AG04449 (cell line): ENCODE measurements at places on chromosomes 13 and 19.

GRCh38 chr13:108902405-108903155 is 273.2 kb downstream of the MYO16 start:
- DNase-seq, result no peak

DNA sequence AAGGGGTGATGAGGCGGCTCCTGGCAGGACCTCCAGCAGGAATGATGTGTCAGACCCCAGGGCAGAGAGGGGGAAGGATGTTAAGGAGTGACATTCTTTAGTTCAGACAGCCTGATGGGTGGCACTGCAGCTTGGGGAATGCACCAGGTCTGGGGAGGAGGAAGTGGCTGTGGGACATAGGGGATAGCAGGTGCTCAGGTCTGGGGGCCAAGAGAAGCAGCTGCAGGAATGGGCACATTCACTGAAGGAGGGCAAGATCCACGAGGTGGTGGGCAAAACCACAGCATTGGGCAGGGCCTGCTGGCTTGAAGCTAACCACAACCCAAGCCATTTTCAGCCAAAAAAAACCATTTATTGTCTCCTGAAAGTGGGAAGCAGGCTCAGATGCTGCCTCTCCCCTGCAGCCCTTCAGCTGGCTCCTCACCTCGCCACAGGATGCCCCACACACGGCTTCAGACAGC is 26.5 kb downstream of the COMP start:
- DNase-seq, result no peak

GRCh38 chr13:98543378-98544103 is 33.4 kb downstream of the STK24 start:
- no peak for DNase-seq

DNA sequence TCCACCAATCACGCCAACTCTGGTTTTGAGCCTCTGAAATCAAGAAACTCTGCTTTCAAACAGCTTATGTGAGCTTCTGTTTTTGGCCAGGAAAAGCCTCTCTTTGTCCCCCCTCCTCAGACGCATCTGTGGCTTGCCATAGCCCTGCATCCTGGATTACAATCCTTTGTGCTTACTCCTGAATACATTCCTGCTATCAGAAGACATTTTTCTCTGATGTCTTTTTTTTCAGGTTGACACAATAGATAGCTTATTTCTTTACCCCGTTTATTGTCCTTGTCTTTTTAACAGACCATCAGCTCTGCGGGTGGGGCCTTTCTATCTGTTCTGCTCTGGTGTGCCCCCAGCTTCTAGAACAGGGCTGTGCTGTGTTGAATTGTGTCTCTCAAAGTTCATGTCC is 11.0 kb downstream of the PNMA8B start:
- no peak for DNase-seq

- DNase-seq, result no peak
Observed at GRCh38 chr13:28819046-28819730, 951 bp upstream of the MTUS2 start.

- no peak for DNase-seq
Observed at GRCh38 chr13:104132849-104133248, 1066.6 kb upstream of the SLC10A2 start.

GRCh38 chr19:32258167-32258566 is 87.2 kb upstream of the ZNF507 start:
- DNase-seq, result no peak

- DNase-seq, result peak; percentile 42
Observed at GRCh38 chr19:42965176-42965575, 28.2 kb upstream of the PSG7 start.

GRCh38 chr13:20219577-20219976 is 12.5 kb downstream of the GJB6 start:
- no peak for DNase-seq

- DNase-seq, result no peak
Observed at GRCh38 chr19:57319869-57320179, 448 bp upstream of the ZNF543 start.

DNA sequence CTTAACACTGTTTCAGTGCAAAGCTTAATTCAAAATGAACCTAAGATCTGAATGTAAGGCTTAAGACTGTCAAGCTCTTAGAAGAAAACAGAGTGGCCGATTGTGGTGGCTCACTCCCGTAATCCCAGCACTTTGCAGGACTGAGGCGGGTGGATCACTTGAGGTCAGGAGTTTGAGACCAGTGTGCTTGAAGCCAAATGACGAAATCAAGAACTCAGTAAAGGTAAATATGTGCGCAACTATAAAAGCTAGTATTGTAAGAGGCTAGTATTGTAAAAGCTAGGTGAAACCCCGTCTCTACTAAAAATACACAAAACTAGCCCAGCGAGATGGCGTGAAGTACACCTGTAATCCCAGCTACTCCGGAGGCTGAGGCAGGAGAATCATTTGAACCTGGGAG is 12.7 kb downstream of the ATP4B start:
- no peak for DNase-seq

DNA sequence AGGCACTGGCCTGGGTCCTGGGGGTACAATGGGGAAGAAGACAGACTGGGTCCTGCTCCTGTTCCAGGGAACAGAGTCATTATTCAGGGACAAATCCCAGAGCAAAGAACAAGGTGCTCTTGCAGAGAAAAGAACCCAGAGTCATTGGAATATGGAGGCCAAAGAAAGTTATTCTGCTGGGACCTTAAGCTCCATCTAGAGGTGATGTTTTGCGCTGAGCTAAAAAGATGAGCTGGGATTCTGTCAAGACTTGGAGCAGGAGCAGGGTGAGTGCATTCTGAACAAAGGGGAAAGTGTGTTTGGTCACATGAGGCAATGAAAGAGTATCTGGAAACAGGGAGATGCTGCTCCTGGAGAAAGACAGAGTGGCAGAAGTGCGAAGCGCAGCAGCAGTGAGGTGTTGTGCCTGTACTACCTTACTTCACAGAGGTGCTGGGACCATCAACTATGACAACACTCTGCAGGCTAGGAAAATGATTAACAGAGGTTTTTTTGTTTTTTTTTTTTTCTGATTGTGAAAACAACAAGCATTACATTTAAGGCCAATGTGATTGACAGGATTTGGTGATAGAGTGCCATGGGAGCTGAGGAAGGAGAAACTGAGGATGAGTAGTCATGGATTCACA is 95.3 kb upstream of the TNFSF11 start:
- no peak for DNase-seq

DNA sequence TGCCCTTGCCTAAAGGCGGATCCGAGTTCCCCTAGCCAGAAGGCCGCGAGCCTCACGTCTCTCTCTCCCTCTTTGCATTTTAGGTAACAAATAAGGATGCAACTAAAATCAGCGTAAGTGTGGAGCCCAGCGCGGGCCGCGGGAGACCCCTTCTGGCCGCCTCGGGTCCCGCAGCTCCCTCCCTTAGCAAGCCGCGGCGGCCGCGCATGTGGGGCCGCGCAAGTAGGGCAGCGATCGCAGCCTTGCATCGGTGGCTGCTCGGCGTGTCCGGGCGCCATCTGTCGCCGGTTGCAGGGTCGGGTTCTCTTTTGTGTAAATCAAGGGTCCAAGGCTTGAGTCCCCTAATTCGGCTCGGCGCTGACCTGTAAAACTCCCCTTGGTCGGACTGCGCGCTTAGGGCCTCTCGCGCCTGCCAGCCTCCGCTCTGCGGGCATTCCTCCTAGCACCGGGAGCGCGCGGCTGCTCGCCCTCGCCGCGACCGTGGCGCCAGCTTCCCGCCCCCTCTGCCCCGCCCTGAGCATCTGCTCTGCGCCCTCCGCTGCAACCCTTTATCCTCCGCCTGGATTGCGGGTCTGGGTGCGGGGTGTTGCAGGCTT is 2.7 kb downstream of the VSTM2B start:
- no peak for DNase-seq

DNA sequence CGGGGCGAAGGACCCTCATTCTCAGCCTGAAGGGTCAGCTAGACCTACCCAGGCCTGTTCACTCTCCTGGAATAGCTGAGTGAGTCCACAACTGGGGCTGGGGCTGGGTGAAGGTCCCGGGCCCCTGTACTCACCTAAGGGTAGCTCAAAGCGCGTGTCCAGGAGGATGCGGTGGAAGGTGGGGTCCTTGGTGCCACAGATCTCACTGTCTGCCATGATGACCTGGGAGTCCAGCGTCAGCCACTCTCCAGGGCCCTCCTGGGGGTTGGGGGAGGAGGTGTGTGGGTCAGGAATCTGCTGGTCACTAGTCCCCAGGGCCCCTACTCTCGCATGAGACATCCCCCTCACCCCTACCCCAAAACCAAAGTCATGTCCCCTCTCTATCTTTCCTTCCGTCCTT is 18.7 kb downstream of the UNC13A start:
- DNase-seq, result no peak

DNA sequence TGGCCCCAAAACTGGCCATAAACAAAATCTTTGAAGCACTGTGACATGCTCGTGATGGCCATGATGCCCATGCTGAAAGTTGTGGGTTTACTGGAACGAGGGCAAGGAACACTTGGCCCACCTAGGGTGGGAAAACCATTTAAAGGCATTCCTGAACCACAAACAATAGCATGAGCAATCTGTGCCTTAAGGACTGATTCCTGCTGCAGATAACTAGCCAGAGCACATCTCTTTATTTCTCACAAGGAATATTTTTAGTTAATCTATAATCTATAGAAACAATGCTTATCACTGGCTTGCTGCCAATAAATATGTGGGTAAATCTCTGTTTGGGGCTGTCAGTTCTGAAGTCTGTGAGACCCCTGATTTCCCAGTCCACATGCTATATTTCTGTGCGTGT is 10.3 kb upstream of the ZNF726 start:
- DNase-seq, result no peak
